ENCODE measurements at places on chromosomes 7 and 10.

- DNase-seq = no peak
Measured at GRCh38 chr10:91410638-91411371, 661 bp downstream of the HECTD2 start.

GRCh38 chr7:64590971-64591370 lies 28.1 kb upstream of the ZNF680 start:
- DNase-seq = no peak

DNA sequence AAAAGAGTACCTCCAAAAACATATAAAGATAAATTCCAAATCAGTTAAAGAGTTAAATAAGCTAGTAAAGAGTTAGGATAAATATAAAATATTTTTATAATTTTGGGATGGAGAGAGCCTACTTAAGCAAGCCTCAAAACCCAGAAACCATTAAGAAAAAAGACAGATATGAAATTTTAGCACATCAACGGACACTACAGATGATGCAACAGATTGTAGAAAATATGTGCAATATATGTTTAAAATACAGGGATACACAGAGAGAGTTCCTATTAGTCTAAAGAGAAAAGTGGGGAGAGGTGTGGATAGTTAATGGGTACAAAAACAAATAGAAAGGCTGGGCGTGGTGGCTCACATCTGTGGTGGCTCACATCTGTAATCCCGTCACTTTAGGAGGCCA lies 23.6 kb upstream of the USP54 start:
- no peak for DNase-seq

- DNase-seq = no peak
Measured at GRCh38 chr7:123601530-123601929, at the start of gene ASB15. Gene ASB15 (plus strand): TSS chr7:123601821. CDS start chr7:123614503, 12,682 bp downstream.

GRCh38 chr7:27235387-27236311 lies 7.0 kb upstream of the EVX1 start:
- DNase-seq = no peak

Measured in activated T-cell treated with anti-CD3 and anti-CD28 coated beads, Interleukin-2, amount 50 U/mL, for 1 hour (primary cell).